ENCODE measurements at places on chromosomes 3 and 15. TPM values are rescaled to one million over a fixed set of nuclear protein-coding genes. Genes with fewer than 3 reads are reported as not detected.

Gene DPPA2
- total RNA-seq = 15.0 TPM

Gene MAPK6
- total RNA-seq = 82.2 TPM

Gene STIMATE
- 28.4 TPM for total RNA-seq

Gene FEZF2
- not detected for total RNA-seq

DNA sequence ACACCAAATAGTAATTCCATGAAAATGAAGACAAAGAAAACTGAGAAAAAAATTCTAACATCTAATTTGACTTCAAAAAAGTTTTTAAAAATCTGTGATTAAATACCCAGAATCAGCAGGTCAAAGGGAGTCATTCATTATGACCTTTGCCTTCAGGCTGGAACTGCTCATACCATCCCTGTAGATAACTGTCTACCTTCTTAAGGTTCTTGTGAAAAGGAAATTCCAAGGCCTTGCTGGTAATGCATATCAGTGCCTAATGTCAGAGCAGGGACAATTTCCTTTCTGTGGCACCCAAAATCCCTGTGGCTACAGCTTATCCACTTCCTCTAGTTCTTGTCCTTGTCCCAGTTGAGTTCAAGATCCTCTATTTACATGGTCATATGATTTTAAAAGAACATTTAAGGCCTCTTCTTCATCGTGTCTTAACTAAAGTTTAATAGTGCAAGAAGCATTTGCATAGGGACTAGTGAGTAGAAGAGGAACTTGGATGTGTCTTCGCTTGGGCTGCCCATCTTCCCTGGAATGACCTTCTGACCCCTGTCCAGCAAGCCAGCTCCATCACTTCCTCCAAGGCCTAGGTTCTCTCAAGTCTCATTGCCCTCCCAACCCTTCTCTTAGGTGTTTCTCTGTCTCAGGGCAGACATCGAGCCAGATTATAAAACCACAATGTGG is 8.7 kb upstream of the PLCL2 start:
- DNase-seq = no peak

DNA sequence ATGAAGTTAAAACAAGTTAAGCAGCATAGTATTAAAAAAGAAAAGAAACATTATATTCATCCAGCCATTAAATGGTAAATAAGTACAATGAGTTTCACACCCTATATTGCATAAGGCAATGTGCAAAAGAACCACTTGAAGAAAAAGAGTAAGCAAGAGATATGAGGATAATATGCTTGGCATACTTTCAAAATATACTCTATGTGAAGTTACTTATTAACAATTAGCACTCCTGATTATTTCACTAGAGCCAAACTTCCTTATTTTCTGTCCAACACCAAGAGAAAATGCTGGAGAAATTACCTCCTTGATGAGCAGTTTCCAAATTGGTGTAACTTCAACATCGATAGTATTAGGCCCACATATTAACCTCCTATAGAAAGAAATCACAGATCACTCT is 63.7 kb downstream of the ATP13A4 start:
- no peak for DNase-seq

DNA sequence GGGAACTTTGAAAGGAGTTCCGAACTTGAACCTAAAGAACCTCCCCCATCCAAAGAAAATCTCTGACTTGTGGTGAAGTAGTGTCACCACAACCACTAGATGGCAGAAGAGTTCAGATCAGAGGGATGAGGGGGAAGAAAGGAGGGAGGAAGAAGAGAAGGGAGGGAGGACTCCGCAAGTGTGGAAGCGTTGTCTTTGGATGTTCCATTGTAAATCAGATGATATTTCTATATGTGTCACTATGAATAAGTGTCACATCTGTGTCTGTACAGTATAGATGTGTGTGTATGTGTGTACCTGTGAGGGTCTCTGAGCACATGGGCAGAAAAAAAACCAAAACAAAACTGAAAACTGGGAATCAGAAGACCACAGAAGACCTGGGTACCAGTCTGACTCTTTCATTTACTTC is 16.9 kb downstream of the SLC24A1 start:
- no peak for DNase-seq

DNA sequence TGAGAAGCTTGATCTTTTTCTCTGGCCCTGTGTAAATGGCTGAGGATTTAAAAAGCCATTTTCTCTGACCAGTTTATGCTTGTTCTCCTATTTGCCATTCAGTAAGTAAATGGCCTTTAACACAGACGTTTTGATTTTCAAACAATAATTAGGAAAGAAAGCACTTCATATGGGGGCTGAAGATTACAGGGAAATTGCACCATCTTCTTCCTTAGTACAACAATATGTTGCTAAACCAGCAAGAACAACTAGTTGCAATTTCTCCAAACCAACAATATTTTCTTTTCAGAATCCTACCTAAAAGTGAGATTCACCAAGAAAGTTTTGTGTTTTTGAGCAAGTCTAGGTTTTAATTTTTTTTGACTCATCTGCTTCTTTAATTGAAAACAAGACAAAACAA is 80.5 kb upstream of the CCNL1 start:
- DNase-seq = no peak

DNA sequence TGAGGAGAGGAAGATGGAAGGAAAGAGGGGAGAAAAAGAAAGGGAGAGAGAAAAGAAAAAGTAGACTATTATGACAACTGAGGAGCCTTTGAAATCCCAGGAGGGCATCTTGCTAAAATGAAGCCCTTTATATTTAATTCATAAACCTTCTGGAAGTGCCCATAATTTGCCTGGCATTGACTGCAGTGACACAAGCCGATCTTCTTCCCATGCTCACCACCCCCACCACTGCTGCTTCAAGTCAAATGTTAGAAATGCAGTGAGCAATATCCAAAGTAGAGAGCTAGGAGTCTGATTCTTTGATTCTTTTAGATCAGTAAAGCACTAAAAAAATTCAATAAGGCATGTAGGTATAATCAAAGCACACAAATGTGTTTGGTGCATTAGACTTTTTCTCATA is 138.7 kb upstream of the SNTN start:
- DNase-seq = no peak

DNA sequence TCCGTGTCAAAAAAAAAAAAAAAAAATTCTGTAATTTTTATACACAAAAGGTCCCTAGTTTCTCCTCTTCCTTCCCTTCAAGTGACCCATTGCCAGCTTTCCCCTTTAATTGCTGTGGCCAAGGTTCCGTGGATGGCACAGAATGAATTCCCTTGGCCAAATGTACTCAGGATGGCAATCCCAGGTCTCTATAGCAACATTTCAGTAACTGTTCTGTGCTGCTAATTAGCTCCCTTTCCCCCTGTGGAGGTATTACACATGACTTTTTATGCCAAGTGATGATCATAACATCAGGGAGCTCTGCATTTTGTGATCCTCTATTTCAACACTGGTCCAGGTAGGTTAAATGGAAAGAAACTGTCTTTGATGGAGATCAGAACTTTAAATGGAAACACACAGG is at the start of gene OR4F6:
Gene OR4F6, plus strand, starts transcription at position 301 of the 400 bp plus-strand sequence. CDS start 2,211 bp downstream, outside the sequence.
- no peak for DNase-seq

GRCh38 chr3:12467746-12468145 is 16.5 kb upstream of the TSEN2 start:
- no peak for DNase-seq

DNA sequence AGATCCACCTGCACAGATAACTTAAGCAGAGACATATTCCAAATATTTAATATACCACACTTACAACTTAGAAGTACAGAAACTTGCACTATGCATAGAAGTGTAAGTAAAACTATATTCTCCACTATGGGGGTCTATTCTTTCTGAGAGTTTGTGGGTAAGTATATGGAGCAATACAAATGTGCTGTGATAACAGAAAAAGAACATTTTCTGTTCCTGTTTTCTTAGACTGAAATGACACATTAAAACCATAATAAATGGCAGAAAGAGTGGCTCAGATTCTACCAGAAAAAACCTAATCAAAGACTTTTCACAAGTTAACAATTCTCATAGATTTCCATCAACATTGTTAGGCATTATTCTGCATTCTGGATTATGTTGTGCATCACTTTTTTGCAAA is 96.6 kb upstream of the WNT7A start:
- no peak for DNase-seq

DNA sequence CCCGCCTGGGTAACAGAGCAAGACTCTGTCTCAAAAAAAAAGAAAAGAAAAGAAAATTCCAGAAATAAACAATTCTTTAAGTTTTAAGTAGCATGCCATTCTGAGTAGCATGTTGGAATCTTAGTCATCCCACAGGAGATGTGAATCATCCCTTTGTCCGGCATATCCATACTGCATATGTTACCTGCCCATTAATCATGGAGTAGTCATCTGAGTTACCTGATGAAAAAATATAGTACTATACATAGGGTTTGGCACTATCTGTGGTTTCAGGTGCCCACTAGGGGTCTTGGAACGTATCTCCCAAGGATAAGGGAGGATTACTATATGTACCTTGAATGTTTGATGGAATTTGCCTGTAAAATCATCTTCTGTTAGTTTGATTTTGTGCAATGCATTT is 6.3 kb upstream of the CCR4 start:
- no peak for DNase-seq

GRCh38 chr3:14552041-14552648 is 12.0 kb upstream of the GRIP2 start:
- no peak for DNase-seq

Measured in WTC11 (cell line).